ENCODE measurements at places on chromosomes 3 and 15. TPM values are rescaled to one million over a fixed set of nuclear protein-coding genes. Genes with fewer than 3 reads are reported as not detected.

GRCh38 chr15:99845009-99845408, 111.8 kb upstream of the LYSMD4 start:
- no peak for DNase-seq

GRCh38 chr15:58465070-58465469, 33.3 kb downstream of the LIPC start:
- DNase-seq, result no peak

- no peak for DNase-seq
These were observed 112.3 kb downstream of the RORA start for GRCh38 chr15:61116825-61117224.

GRCh38 chr15:98120561-98120960, 160.1 kb downstream of the ARRDC4 start:
- no peak for DNase-seq

The GOLGA6A gene
- total RNA-seq, result not detected

The SLC9C1 gene
- not detected for total RNA-seq
